ENCODE measurements at places on chromosomes 7 and 10.

GRCh38 chr10:6273351-6273750 is 70.6 kb downstream of the PFKFB3 start:
- DNase-seq, result no peak

- DNase-seq, result no peak
Measured at GRCh38 chr7:33762151-33762910, 143.0 kb upstream of the BMPER start.

DNA sequence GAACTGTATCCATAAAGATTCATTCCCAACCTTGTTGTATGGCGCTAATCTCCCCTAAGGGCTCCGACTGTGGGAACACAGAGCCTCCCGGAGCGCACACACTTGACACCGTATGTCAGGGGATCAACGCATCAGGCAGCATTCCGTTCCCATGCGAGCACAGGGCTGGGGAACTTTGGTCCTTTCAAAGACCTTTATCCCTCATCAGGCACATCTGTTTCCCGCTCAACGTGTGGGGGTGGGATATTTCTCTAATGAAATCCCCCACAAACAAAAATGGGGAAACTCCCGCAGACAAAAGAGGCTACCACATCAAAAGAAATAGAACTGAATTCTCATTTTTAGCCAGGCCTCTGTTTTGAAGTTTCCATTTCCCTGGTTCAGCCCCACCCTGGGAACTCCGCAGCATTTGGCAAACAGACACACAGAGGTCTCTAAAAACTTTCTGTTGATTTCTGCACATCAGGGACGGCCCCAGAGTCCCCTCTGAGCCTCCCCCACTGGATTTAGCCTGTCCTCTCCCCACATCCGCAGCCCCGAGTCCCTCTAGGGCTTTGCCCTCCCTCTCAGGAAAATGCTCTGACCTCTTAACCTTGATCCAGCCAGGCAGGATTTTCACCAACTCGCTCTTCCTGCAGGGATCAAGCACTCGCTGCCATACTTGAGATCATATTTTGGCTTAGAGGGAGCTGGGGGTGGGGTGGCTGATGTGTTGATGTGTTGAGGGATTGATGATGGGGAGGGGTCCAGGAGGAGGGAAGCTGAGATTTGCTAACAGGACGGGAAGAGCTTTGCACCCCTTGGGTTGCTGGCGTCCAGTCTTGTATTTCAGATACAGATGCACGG is 6.6 kb downstream of the CPA5 start:
- no peak for DNase-seq

DNA sequence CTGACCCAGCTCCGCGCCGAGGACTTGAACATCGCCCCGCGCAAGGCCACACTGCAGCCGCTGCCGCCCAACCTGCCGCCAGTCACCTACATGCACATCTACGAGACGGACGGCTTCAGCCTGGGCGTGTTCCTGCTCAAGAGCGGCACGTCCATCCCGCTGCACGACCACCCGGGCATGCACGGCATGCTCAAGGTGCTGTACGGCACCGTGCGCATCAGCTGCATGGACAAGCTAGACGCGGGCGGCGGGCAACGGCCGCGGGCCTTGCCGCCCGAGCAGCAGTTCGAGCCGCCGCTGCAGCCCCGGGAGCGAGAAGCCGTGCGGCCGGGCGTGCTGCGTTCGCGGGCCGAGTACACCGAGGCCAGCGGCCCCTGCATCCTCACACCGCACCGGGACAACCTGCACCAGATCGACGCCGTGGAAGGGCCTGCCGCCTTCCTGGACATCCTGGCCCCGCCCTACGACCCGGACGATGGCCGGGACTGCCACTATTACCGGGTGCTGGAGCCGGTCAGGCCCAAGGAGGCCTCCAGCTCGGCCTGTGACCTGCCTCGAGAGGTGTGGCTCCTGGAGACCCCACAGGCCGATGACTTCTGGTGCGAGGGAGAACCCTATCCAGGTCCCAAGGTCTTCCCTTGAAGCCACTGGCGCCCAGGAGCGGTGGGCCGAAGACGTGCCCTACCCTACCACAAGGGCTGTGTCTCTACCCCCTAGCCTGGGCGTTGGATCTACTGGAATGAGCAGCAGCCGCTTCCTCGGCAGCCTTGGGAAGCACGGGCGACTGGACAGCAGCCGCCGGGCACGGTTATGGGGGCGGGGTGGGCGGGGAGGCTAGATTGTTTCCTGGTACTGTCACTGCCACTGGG is 945 bp downstream of the ADO start:
- peak; percentile 58 for DNase-seq

DNA sequence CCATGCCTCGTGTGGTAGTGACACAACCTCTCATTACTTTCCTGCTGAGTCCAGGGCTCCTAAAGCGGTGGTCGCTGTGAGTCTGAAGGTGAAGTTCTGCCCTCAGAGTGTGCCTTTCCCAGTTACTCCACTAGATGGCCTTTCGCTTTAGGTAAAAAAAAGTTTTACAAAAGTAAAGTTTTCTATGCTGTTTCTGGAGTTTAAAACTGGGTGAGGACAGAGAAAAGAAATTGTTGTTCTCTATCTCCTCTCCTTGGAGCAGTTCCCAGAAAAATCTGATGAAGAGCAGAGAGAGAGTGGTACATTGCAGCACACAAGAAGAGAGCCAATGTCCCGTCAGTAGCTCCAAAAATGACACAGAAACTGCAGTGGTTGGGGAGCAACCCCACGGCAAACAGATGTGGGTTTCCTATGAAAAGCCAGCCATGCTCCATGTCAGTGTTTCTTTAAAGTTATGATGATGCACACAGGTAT is 257.1 kb downstream of the GLI3 start:
- peak; percentile 23 for DNase-seq

DNA sequence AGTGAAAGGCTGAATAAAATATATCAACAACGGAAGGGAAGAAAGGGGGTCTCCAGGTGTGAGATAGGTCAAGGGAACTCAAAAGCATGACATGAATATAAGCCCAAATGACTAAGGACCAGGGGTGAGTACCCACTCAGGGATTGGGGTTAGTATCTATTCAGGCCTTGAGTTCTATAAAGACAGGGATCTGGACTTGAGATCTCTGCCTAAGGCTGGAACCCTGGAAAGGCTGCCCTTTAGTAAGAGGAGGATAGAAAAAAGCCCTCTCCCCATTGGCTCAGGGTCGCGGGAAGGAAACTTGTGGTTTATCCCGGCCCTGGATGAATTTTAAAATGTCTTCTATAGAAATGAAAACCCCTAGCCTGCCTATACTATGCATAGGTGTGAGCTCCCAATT is 2.4 kb upstream of the ITPRIP start:
- no peak for DNase-seq

GRCh38 chr10:130778166-130778545 is 533.4 kb downstream of the TCERG1L start:
- no peak for DNase-seq
